ENCODE measurements at places on chromosomes 7 and 10.

DNA sequence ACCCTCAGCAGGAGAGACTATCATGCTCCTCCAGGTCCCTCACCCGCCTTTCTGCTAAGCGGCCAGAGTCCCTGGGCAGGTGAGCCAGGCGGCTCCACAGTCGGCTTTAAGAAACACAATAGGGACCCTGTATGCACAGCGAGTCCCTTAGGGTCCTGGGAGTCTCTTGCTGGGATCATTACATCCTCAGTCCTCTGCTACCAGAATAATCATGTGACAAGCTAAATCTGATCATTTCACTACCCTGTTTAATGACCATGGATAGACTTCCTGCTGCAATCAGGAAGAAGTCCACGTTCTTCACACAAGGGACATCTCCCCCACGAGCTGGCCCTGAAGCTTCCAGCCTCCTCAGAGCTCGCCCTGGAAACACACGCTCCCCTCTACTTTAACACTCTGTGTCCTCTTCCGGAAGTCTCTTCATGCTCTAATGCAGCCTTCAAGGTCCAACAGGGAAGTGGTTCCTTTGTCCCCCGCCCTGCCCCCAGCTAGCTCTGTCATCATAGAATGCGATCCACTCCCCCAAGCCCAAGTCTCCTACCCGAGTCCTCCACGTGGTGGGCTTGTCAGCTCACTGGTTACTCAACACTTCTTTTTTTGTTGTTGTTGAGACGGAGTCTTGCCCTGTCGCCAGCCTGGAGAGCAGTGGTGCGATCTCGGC is 101.5 kb downstream of the RNF216 start:
- no peak for DNase-seq

GRCh38 chr10:71246591-71247413 is 34.4 kb downstream of the UNC5B start:
- DNase-seq = no peak

- peak; percentile 70 for DNase-seq
These were observed 51.3 kb downstream of the TSPAN12 start for GRCh38 chr7:120806669-120807068.

DNA sequence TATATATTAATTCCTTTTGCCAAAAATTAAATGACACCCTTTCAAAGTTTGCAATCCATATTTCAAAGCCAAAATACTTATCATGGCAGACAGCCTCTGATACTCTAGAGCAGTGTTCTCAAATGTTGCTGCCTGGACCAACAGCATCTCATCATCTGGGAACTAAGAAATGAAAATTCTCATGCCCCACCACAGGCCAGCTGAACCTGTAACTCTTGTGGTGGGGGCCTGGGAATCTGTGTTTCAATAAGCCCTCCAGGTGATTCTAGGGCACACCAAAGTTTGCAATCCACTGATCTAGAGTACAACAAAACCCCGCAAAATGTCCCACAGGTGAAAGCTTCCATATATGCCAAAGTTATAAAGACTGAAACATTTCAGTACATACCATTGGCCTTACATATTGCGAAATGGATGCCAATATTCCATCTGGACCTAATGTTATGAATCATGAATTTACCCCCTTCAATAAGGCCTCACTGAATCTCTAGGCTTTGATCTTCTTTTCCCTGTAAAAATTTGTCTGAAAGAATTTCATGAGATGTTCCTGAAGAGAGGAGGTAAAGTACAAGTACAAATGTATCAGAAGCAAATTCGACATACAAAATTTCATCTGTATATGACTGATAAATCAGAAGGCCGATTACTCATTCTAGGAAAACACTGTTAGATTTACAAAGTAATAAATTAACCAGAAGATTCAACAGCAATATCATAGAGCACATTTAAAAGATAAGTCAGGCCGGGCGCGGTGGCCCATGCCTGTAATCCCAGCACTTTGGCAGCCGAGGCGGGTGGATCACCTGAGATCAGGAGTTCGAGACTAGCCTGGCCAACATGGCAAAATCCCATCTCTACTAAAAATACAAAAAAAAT is 25.3 kb upstream of the EPC1 start:
- DNase-seq = peak; percentile 33

DNA sequence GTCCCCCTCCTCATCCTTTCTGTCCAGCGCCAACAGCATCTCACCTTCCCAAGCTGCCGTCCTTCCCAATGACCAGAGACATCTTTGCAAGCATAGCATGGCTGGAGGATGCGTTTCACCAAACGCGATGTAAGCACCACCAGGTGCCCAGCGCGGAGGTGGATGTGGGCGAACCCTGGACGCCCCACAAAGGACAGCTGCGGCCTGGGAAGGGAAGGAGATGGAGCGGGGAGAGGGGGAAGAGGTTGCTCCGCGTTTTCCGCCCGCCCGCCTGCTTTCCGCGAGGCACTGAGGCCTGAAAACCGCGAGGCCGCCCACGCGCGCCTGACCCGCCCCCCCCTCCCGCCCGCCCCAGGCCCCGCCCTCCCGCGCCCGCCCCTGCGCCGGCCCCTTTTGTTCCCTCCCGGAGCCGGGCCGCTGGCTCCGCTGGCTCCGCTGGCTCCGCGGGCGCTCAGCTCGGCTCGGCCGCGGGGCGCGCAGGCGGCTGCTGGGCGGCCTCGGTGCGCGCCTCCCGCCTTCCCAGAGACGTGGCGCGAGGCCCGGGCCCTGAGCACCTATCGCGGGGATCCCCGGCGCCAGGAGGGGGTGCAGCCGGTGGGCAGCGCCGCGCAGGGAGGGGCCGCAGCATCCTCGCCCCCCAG is at the start of gene CLIP2:
Gene CLIP2, plus strand, starts transcription at position 390 of the 641 bp plus-strand sequence. CDS start 28,140 bp downstream, outside the sequence.
- DNase-seq = peak; percentile 58

DNA sequence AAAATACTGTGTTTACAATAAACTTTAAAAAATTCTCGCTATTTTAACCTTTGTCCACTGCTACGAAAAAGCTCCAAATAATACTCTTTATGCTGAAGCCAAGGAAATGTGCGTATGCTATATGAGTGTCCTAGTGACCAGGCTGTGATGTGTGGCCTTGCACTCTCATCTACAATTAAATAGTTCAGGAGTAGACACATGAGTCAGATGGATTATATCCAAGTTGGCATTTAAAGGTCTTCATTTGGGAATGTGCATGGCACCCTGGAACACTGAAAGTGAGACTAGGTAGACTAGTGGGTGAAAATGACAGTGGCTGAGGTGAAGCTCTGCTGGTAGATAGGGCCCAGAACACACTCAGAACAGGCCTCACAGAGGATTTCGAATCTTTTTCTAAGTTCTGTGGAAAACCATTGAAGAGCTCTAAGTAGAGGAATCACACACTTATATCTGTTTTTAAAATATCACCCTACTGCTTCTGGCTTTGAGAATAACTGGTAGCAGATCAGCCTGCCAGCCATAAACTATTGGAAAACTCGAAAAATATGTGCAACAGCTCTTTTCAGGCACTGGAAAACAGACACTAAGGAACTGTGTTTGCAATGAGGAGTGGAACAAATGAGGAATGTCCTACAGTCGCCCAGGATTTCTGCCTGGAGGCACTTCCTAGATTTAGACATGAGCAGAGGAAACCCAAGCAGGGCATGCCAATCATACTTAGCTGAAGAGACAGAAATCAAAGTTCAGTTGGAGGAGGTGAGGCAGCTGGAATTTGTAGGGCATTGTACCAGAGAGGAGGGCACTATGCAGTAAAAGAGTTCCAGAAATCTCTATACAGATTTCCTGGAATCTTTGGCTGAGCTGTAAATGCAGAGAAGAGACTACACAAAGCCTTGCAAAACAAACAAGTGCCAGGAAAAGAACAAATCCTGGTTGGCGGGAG is 603.8 kb upstream of the LRRTM3 start:
- no peak for DNase-seq

- no peak for DNase-seq
These were observed 43.8 kb downstream of the ENO4 start for GRCh38 chr10:116892907-116893685.

DNA sequence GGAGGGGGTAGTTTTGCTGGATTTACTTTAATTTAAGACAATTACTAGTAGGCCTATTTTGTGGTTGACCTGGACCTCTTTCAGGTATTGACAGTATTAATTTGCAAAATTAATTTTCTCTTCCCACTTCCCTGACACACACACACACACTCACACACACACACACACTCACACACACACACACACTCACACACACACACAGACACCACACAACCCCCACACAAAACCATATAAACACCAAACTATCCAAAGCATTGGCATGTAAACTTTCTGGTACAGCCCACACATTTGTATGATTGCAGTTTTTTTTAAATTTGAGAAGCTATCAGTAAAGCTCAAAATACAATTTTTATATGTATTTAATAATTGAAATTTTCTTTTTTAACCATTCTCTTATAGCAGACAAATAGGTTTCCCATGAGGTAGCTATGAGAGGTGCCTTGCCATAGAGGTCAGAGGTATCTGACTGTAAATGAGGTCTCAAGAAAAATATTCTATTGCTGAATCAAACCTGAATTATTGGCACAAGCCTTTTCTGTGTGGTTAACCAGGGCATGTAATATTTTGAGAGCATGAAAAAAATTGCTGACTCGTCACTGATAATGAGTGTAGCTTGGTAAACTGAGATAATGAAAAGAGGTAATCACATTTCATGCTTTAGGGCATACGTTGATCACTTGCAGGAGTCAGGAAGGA is 306.5 kb downstream of the GATA3 start:
- no peak for DNase-seq

- DNase-seq = no peak
These were observed 406.9 kb upstream of the PRKCQ start for GRCh38 chr10:6986927-6987326.

DNA sequence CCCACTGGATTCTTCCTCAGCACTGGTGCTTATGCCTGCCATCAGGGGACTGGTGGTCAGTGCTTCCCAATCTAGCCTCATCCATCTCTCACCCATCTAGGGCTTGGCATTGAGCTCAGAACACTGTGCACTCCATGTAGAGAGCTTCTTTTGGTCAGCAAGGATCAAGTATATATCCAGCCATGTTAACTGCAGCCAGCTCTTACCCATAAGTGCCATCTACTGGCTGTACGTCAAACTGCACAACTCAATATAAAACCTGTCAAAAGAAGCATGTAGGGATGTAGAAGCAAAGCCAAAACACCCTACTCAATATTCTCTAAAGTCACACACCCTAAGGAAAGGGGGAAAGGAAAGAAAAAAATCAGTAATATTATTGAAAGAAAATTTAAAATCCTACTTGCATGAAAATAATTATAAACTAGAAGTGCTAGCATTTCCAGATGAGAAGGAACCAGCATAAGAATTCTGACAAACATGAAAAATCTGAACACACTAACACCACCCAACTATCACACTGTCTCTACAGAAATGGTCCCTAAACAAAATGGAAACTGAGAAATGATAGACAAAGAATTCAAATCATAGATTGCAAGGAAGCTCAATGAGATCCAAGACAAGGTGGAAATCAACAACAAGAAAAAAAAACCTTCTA is 531.1 kb upstream of the STEAP1 start:
- peak; percentile 12 for DNase-seq

GRCh38 chr10:88260329-88261051 is 322.6 kb downstream of the RNLS start:
- no peak for DNase-seq

GRCh38 chr7:138267934-138268333 is 191.7 kb downstream of the AKR1D1 start:
- DNase-seq = no peak

- no peak for DNase-seq
These were observed 9.8 kb upstream of the AQP1 start for GRCh38 chr7:30901856-30902255.

- peak; percentile 96 for DNase-seq
These were observed 118.2 kb downstream of the ADAM12 start for GRCh38 chr10:126270111-126270510.

GRCh38 chr10:43698156-43698555 is 49.5 kb upstream of the ZNF32 start:
- no peak for DNase-seq

DNA sequence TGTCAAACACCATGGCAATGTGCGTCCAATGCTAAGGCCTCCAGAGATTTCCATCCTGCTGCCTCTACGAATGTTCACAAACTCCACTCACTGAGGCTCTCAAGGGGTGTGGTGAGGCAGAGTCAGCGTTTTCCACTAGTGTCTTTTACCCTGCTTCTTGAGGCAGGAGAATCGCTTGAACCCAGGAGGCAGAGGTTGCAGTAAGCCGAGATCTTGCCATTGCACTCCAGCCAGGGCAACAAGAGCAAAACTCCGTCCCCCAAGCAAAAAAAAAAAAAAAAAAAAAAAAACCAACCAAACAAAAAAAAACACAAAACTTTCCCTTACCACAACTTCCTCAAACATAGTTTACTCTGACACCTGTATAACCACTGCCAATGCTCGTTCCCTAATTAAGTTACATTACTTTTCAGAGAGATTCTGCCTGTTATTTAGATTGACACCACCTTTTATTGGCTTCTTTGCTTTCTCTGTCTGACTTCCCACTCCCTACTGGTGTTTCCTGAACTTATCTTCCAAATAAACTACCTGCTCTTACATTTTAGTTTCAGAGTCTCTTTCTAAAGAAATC is 102.1 kb upstream of the ZNF746 start:
- DNase-seq = no peak

DNA sequence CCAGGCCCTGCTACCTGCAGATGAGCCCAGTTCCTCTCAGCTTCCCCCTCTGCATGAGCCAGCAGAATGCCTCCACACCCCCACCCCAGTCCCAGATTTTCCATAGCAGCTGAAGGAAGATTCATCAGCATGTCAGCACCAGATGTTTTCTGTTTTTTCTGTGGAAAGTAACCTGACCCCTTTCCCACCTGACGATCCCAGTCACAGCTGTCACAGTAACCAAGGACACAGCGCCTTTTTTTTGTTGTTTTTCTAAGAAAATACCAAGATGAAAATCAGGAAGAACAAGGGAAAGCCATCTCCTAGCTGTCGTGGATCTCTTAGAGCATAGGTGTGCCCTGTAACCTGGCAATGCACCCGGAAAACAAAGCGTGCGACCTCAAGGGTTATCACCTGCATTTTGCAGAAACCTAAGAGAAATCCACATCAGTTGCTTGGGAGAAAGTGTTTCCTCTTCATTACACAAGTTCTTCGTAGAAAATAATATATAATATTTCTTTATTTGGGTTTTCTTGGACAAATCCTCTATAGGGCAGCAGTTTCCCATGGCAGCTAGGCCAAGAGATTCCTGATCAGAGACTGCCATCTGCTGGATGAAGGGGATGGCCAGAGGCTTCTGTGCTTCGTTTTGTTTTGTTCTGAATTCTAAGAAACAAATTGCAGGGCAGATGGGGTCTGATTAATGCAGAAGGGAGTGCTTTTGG is 401.9 kb downstream of the TNS3 start:
- DNase-seq = peak; percentile 57

DNA sequence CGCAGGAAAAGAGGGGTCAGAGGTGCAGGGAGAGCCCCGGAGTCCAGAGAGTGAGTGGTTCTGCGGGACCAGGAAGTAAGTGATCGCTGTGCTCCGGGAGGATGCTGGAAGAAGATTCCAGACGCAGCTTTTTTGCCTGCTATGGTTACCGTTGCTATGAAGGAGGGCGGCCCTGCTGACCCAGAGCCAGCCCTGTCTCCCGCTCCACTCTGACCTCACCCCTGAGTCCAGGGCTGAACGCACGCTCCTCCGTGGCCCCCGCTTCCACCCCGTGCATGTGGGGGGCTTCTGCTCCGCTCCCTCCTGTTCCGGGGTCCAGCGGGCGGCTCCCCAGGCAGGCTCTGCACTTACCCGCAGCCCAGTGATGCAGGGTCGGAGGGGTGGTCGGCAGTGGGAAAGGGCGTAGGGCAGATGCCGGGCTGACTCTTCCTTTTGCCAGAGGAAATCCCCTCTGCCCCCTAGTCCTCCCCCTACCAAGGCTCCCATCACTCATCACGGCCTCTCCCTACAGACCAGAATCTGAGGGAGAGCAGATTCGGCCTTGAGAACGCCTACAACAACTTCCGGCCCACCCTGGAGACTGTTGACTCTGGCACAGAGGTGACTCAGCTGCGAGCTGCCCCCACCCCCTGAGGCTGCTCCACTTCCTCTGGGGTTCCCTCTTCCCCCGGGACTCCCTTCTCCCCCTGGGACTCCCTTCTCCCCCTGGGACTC is 2.7 kb upstream of the MUC17 start:
- DNase-seq = peak; percentile 51
